ENCODE measurements at places on chromosomes 1 and 21.

DNA sequence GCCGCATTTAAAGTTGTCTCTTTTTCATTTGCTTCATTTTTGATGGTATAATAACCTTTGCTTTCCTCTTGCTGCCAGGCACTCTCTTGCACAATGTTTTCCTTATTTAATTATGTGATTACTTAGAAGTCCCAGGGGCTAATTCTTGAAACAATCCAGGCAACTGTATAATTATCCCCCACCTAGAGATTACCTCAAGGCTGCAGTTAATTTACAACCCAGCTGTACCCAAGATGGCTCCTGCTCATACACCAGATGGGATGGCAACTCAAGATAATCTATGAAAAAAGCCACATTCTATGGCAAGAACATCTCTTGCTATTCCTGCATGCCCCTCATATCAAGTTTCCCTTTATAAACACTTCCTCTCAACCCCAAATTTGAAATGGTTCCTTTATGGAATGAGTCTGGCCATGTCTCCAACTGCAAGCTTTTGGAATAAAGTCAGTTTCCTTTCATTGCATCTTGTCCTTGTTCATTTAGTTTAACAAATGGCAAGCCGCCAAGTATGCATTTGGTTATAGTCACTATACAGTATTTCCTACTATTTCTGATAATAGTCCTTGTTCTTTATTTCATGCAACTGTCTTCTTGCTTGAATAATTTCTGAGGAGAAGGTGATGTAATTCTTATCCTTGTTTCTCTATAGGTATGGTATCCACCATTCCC is 1042.6 kb downstream of the PLA2G4A start:
- no peak for DNase-seq

DNA sequence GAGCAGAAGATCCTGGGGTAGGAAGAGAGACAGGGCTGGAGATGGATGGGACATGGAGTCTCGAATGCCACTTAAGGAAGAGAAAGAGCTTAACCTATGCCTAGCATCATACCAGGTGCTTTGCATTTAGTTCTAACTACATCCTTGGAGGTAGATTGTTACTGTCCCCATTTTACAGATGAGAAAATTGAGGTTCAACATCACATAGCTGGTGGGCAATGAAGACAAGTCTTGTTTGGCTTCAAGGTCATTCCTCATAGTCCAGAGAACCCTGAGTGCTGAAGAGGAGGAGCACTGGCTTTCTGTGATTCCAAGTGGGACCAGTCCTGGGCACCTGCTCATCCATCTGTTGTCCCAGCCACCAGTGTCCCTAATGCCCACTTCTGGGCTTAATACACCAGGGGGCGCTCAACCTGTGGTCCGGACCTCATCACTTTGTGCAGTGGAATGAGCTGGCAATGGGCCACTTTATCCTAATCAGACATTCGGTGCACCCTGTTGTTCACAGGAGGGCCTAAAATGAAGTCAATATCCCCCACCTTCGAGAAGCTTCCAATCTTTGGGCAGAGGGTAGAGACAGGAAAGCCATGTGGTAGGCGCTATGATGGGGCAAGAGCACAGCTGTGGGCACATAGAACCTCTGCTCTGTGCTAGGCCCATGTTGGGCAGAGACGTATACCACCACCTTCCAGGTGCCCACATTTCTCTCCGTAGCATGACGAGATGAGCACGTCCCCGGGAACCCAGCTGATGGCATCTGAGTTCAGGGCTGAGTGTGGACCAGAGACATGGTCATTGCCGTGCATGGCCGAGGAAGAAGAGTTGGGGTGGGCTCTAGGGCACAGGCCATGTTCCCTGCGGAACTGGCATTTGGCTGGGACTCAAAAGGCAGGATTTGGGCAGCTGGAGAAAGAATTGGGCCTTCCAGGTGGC is 9.2 kb downstream of the RPS6KA1 start:
- no peak for DNase-seq

DNA sequence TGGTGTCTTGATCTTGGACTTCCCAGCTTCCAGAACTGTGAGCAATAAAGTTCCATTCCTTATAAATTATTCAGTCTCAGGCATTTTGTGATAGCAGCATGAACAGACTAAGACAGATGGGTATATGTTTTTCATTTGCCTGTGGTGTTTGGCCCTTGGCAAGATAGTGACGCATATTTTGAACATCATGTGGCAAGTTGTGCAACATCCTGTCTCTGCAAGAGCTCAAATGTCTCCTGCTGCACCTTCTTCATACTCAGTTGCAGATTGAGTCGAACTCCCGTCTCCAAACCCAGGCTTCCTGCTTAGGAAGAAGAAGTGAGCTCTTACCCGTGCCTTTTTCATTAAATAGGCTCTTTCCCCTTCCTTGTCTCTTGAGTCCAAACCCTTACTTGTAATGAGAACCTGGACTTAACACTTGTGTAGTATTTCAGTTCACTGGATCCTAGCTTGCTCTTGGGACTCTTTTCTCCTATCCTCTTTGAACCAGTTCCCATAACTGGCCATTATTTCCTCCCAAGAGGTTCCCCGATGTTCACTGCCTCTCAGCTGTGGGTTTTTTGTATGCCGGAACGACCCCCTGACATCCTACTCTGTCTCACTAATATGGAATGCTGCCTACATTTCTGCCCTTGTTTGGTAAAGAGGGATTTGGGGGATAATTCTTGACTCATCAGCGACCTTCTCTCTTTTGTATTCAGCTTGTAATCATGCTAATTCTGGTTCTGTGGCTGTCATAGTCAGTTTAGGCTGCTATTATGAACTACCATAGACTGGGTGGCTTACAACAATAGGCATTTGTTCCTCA is 125.0 kb upstream of the KCNK2 start:
- DNase-seq = peak; percentile 100

GRCh38 chr1:37556712-37557196 is at the start of gene DNALI1:
DNALI1 (plus strand) TSS chr1:37556940; CDS start chr1:37556995, 55 bp downstream.
- DNase-seq = peak; percentile 74

- DNase-seq = peak; percentile 8
These were observed 126.7 kb downstream of the NR5A2 start for GRCh38 chr1:200154069-200154767.

DNA sequence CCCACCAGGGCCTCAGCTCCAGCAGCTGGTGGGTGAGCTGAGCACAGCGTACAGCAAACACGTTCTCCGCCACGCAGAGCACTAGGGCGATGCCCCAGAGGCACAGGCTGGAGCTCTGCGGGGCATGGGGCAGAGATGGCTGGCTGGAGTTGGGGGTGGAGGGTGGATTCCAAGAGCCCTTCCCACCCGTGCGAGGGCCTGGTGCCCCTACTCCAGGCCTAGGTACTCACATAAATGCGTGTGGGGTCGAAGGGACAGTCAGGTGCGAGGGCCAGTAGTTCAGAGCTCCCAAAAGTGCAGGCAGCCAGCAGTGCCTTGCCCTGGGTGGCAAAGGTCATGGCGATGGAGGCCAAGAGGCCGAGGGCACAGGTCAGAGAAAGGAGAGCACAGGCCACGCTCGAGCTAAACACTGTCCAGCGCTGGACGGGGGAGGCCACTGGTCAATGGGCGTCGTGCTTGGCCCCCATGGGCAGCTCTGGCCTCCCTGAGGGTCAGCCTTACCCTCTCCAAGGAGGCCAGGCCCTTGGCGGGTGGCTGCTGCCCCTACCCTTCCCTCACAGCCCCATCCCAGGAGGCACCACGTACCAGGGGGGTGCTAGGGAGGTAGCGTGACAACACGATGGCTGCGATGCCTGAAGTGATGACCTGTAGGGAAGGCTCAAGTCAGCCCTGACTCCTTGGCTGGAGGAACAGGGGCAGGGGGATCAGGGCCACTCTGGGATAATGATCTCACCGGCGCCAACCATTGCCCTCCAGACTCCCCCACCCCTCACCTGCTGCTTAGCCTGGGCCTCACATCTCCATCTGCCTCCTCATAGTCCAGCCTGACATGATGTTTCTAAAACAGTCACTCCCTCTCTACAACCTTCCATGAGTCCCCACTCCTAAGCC is 5.6 kb downstream of the TMEM54 start:
- no peak for DNase-seq

DNA sequence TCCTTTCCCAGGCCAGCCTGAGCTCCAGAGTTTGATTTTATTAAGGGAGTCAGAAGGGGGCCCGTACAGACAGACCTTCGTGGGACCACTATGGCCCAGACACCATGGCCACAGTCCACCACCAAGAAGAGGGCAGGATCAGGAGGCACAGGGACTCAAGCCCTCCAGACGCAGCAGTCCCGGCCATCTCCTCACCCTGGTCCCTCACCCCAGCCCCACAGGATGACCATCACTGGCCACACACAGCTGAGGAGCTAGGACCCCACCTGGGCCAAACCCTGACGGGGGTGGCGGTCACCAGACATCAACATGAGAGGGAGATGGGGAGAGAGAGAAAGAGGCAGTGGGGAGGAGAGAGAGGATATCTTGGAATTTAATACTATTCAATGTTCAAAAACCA is 29.2 kb upstream of the AGPAT3 start:
- DNase-seq = no peak

GRCh38 chr1:99326215-99326949 is 62.1 kb downstream of the PLPPR4 start:
- no peak for DNase-seq

GRCh38 chr1:84367219-84367618 is 31.1 kb upstream of the DNASE2B start:
- no peak for DNase-seq

DNA sequence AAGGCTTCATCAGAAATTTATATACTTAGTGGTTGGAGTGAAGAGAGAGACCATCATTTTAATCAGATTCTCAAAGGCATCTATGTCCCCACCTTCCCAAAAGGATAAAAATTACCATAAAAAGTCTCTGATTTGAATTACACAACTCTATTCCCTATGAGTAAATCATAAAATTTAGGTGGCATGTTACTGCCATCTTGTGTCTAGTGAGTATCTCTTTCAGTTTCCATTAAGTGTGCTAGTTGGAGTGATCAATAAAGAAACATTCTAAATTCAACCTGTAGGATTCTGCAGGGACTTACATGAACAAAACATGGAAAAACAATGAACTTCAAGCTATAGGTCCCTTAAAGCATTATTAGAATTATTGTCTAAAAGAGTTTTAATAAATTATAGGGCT is 655.4 kb downstream of the LTN1 start:
- peak; percentile 24 for DNase-seq

DNA sequence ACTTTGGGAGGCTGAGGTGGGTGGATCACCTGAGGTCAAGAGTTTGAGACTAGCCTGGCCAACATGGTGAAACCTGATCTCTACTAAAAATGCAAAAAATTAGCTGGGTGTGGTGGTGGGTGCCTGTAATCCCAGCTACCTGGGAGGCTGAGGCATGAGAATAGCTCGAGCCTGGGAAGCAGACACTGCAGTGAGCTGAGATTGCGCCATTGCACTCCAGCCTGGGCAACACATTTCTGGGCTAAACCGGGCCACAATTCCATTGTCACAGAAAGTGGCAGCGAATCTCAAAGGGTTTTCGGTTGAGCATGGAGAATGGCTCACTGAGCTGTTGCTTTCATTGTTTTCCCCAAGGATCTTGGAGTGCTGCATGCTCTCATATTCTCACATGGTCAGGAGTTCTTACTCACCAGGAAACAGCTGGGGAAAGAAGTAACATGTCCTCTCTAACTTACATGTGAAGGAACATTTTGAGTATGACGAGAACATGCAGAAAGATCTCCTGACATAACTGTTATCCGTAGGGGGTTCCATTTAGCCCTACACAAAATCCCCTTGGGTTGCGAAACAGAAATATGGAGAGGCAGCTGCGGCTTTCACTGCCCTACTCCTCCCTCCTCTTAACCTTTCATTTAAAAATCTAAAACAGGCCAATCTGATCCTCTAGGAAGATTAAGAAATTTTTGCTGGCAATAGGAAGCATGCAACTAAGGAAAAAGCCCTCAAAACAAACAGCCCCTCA is 341.1 kb downstream of the PCP4 start:
- DNase-seq = no peak

GRCh38 chr1:173093691-173094445 is 43.1 kb upstream of the TNFSF18 start:
- DNase-seq = peak; percentile 30

- no peak for DNase-seq
These were observed 55.2 kb downstream of the NGF start for GRCh38 chr1:115282807-115283208.

GRCh38 chr1:109846162-109846561 is 64.5 kb upstream of the CSF1 start:
- no peak for DNase-seq

DNA sequence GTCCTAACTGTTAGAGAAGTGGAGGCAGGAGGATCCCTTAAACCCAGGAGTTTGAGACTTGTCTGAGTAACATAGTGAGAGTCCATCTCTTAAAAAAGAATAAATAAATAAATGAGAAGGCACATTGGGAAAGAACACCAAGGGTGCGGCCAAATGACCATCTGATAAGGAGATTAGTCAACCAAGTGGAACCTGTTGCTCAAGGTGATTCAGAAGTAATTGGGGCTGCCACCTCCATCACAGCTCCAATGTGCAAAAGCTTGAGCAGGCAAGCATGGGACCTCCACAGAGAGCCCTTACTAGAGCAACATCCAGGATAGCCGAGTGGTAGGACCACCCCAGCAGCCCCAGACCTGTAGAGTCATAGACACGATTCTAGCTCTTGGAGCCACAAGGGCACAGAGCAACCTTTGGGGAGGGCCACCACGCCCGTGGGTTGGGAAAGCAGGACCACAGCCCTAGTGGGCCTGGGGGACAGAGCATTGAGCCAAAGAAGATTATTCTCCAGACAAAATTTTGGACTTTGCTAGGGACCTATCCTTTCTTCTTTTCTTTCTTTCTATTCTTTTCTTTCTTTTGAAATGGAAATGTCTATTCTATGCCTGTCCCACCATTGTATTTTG is 40.9 kb downstream of the KCNK1 start:
- DNase-seq = peak; percentile 22

- no peak for DNase-seq
These were observed 366.1 kb upstream of the NEGR1 start for GRCh38 chr1:72648465-72648864.

DNA sequence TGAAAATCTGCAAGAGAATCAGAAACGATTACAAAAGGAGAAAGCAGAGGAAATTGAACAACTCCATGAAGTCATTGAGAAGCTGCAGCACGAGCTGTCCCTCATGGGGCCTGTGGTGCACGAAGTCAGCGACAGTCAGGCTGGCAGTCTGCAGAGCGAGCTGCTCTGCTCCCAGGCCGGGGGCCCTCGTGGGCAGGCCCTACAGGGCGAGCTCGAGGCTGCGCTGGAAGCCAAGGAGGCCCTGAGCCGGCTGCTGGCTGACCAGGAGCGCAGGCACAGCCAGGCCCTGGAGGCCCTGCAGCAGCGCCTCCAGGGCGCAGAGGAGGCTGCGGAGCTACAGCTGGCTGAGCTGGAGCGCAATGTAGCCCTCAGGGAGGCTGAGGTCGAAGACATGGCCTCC is 47.5 kb upstream of the DIP2A start:
- DNase-seq = no peak

DNA sequence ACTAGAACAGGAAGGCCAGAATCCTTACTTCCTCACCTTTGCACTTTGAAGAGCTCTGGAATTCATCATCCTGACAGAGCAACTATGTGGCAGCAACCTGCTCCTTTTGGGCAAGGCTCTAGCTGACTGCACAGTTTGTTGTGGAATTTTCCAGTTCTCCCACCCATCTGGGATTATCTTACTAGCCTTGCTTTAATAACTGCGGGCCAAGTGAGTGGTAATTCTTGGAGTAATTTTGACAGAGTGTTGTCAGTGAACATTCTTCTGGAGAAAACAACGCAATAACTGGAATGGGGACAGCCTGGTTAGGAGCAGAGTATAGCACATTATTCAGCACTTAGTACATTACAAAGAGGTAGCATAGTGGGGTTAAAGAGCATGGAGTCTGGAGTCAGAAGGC is 75.3 kb downstream of the NTMT2 start:
- DNase-seq = no peak

- no peak for DNase-seq
These were observed 18.0 kb upstream of the TRIM17 start for GRCh38 chr1:228434689-228435088.
